ENCODE measurements at places on chromosomes 11 and 22.

DNA sequence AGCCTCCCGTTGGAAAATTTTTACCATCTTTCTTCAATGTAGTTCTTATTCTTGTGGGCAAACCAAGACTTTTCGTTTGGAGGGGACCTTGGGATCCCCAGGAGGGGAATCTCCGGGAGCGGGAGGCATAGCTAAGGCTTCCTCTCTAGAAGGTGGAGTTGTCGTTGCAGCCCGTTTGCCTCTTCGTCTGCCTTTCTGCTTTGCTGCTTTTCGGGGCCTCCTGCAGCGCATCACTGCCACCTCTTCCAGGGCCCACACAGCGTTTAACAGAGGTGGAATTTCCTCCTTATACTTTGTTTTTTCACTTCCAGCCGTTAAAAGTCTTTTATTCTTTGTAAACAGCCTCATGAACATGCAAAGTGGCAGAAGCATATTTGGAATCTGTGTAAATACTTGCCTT lies 3.5 kb upstream of the IFITM3 start:
- DNase-seq = no peak

DNA sequence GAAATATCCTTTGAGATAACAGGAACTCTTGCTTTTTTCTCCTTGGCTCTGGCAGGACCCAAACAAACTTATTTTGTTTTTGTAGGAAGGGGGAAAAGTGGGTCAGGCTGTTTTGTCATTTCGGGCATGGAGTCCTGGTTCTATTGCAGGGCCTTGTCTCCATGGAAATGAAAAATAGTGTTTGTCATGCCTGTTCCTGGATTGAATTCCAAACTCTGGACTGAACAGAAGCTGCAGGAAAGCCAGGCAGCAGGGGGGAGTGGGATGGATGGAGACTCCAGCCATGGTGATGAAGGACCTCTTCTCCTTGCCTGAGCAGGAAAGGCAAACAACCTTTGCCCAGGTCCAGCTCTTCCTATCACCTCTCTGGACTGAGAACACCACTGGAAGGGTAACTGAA lies 87.0 kb downstream of the SCN3B start:
- DNase-seq = no peak

- no peak for DNase-seq
Measured at GRCh38 chr22:23215294-23216241, 35.3 kb downstream of the BCR start.

DNA sequence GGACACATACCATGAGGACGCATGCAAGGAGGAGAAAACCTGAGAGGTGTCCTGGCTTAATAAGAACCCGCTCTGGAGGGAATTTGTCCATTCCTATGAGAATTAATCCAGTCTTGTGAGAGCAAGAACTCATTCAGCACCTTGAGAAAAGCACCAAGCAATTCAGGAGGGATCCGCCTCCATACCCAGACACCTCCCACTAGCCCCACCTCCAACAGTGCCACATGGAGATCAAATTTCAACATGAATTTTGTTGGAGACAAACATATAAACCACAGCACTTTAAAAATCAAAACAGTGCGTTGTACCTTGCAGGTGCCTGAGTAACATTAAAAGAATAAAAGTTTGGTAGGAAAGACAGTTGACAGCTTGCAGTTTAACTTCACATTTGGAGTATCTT lies 11.4 kb downstream of the UBE4A start:
- no peak for DNase-seq

DNA sequence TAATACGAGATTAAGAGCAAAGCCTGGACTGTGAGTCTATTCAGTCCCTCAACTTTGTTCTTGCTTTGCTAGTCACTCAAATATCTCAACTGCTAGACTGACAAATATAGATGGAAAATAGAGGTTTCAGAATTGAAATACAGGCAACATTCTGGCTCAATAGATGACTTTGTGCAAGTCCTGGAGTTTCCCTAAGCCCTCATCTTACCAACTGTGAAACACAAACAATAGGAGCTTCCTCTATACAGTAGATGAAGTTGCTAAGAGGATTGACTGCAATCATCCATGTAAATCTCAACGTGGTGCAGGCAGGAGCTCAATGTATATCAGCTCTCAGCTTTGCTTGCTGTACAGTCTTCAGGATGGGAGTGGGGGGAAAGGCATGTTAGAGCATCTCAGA lies 6.2 kb upstream of the MPEG1 start:
- no peak for DNase-seq

DNA sequence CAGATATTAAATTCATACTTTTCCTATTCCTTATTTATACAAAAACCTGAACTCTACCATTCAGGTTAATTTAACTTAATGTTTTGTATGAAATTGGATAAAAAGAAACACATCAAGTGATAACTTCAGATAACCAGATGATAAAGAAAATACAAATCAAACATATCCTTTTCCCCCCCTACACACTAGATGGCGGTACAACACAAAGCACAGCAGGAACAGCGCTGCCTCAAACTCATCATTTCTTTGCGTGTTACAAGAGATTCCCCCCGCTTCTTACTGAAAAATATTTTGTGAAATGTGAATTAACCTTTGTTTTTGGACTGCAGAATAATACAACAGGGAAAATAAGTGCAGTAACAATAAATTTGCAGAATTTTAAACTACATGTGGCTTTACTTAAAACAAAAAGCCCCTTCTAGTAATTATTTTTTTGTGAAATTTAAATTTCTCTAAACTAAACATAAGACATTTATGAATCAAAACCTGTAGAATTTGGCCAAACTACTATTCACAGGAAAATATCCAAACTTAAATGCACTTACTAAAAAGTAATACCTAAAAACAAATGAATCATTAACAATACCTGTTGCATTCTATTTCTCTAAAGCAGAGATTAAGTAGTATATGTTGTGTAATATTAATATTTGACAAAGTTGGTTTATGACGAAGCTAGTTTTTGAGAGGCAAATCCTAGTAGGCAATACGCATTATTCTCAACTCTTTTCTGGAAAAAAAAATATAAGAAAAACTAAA lies 74.4 kb downstream of the ARHGAP32 start:
- peak; percentile 37 for DNase-seq

- DNase-seq = no peak
Measured at GRCh38 chr22:32476281-32477195, 1.9 kb downstream of the FBXO7 start.

DNA sequence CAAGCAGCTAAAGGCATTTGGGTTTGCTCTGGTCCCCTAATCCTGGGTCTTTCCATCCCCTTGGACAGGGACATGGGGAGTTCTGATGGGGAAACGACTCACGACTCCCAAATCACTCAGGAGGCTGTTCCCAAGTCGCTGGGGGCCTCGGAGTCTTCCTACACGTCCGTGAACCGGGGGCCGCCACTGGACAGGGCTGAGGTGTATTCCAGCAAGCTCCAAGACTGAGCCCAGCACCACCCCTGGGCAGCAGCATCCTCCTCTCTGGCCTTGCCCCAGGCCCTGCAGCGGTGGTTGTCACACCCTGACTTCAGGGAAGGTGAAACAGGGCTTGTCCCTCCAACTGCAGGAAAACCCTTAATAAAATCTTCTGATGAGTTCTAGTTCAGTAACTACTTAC lies 10.7 kb downstream of the UPK3A start:
- no peak for DNase-seq

DNA sequence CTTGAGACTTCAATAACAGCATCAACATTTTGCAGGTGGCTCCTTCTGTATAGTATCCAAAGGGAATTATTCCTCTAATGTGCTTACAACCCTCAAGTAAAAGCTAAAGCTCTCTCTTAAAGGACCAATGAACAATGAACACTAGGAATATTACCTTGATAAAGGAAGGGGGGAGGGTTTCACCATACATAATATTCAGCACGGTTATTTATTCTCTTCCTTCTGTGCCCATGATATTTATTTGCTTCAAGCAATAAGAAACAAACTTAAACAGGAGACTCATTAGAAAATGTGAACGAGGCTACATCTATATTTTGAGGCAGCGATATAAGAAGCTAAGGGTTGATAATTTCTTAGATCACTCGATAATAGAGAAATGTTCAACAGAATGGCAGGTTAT lies 21.2 kb downstream of the BLID start:
- DNase-seq = no peak

All from stimulated activated CD4-positive, alpha-beta T cell treated with anti-CD3 and anti-CD28 coated beads, Interleukin-1b, Interleukin-23, amount 100 ng/mL, for 4 hours (primary cell).